Foreskin fibroblast (primary cell): ENCODE measurements at places on chromosomes 16 and 17.

GRCh38 chr16:11249233-11250061 lies 6.6 kb downstream of the SOCS1 start:
- DNase-seq: no peak

DNA sequence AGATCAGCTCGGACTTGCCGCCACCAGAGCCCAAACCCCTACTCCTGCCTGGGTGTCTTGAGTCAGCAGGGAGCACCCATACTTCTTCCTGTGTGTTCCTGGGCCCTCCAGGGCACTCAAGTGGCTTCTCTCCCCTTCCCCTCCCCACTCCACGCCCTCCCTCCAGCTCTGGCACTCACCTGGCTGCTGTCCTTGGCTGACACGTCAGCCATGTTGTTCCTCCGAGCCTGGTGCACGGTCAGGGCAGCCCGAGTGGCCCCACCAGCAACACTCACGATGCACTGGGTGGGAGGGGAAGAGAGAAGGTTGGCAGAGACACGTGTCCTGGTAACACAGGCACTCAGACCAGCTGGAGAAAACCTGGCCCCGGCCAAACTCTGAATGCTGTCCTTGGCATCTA lies 11.5 kb downstream of the RUSF1 start:
- DNase-seq: no peak

DNA sequence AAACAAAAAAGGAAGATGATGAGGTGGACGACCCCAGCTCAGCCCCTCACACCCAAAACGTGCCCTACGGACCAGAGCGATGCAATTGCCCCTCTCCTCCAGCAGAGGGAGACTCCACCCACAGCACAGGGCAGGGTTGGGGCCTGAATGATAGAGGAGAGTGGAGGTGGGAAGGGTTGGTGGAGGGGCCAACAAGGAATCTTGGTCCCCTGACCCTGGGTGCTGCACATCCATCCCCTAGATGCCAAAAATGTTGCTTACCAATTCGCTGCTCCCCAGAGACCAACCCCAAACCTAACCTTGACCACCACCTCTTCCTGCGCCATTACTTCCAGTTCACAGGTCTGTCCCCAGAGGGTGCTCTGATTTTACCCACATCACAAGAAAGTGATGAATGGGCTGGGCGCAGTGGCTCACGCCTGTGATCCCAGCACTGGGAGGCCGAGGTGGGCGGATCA lies 12.9 kb downstream of the P2RX5 start:
- peak; percentile 50 for DNase-seq

DNA sequence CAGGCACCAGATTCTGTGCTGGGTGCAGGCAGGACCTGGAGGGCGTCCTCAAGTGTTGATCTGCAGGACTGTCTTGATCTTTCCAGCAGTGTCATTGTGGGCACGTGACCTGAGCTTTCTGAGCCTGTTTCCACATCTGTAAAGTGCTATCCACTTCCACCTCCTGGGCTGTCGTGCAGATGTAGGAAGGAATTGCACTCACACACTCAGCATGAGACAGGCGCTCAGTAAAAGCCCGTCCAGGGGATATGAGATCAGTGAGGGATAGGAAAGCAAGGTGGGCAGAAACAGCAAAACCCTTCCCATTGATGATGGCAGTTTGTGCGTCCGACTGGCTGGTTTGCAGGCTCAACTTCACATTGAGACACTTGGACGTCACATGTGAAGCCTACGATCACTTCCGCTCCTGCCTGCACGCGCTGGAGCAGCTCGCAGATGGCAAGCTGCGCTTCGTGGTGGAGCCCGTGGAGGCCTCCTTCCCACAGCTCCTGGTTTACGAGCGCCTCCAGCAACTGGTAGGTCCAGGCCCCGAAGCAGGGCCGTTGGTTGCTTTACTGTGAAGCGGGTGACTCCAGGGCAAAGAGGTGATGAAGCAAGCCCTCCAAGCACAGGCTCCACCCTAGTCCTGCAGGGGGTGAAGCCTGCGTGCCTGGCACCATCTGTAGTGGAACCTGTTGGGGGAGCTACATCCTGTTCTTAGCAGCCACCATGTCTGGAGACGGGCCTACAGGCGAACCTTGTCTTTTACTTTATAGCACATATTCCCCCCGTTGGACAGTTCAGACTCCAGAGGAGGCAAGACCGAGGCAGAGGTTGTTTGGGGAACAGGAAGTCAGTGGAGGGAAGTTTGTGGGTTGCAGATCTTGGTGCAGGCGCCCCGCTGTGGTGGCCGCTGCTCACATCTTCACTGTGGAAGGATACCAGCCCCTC lies 23.0 kb downstream of the METTL22 start:
- peak; percentile 24 for DNase-seq

- no peak for DNase-seq
Observed at GRCh38 chr16:10343124-10343760, 42.6 kb upstream of the ATF7IP2 start.
